Left renal cortex interstitium (tissue), 4 donors: ENCODE measurements at places on chromosomes 7 and 10.

DNA sequence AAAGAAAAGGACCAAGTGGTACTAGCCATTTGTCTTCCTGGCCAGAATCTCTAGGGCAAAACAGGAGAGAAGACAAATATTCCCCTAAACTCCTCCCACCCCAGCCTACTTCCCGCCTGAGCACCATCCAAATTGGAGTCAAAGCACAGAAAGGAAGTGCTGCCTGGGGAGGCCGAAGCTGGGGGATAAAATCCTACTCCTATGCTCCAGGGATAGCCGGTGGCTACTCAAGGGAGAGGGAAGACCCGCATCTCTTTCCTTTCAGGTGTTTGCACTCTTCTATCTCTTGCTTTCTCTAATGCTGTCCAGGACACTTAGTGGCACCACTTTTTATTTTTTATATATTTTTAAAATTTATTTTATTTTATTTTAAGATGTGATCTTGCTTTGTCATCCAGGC is 7.1 kb upstream of the DUSP5 start:
- DNase-seq = no peak

GRCh38 chr7:17299483-17299991 is 1.1 kb downstream of the AHR start:
- peak; percentile 38 for DNase-seq

GRCh38 chr7:45001138-45001694 is 1.2 kb downstream of the CCM2 start:
- DNase-seq = no peak

DNA sequence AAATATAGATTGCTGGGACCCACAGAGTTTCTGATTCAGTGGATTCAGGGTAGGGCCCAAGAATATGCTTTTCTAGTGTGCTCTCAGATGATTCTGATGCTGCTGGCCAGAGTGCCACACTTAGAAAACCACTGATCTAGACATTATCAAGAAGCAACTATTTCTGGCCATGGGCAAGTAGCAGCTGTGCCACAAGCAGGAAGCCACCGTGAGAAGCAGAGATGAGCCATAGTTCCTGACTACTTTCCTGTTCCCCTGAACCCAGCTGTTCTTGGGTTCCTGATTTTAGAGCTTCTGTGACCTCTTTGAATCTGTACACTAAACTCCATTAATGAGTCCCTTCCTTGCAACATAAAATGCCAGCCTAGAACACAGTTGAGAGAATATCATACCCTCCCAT is 38.1 kb upstream of the PIK3AP1 start:
- DNase-seq = no peak

- DNase-seq = no peak
Measured at GRCh38 chr7:84847038-84847437, 339.8 kb downstream of the SEMA3D start.

DNA sequence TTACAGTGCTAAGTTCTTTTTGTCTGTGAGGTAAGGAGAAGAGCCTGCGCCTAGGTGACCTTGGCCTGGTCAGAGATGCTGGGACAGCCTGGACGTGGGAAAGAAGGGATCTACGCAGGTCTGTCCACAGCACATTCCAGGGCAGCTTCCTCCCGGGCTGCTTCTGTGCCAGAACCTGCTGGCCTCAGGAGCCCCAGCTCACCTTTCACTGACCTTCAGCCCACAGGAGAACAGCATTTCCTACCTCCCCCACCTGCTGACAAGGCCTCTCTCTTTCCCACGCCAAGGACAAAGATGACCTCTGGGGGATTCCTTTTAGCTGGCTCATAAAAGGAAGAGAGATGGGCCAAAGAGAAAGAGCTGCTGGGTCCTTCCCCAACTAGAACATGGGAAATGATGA is 260.6 kb downstream of the KCNMA1 start:
- no peak for DNase-seq

DNA sequence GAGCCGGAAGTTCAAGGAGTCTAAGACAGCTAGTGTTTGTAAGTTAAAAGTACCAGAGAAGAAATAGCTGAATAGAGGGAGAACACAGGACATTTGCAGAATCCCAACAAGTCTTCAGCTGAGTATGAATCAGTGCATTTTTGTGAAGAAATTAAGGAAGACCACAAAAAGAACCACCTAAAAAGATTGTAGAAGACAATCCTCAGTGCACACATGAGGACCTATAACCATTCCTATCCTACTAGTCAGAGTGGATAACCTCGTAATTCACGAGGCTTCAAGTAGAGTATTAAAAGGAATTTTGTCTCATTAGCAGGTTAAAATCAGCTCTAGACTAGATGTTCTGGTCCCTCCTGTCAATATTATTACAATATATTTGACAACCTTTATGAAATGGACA is 295.4 kb upstream of the KAT6B start:
- no peak for DNase-seq
